Stimulated activated CD8-positive, alpha-beta memory T cell treated with anti-CD3 and anti-CD28 coated beads, Interleukin-15, amount 100 ng/mL, for 24 hours (primary cell): ENCODE measurements at places on chromosomes 7 and 10.

DNA sequence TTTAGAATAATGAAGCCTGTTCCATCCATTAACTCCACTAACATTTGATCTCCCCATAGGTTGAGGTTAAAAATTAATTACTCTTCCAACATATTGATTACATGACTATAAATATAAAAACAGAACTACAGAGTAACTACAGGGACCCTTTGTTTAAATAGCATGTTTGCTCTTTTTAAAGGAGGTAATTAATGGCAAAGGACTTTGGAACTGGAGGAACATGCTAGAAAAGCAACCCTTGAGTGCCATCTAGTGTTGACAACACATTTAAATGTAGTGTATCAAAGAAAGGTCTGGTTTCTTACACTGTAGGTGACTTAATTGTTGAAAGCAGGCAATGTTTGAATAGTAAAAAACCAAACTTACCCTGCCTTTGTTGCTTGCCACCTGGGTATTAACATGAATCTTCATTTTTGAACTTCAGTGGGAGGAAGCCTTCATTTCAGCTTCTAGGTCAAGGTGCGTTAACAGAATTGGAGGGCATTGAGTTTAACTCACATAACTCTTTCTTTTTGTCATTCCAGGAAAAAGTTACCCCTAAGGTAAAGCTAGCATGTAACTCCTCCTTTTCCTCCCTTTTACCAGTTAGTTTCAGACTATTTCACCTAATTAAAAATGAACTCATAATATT, 52.6 kb upstream of the CAPZA2 start:
- no peak for DNase-seq

DNA sequence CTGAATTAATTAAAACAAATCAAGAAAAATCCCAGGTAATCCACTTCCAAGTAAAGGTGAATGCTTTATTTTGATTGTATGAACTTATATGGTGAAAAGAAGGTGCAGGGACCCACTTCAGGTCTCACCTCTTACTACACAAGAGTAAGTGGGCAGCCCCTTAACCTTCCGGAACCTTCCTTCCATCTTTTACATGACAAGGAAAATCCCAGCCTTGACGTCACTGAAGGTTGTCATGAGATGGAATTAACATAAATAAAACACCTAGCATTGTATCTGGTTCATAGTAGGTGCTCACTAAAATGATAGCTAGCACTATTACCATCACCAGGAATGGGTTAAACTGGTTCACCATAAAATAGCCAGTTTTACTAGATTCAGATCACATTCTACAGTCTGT, 119.5 kb downstream of the ICA1 start:
- DNase-seq = no peak

DNA sequence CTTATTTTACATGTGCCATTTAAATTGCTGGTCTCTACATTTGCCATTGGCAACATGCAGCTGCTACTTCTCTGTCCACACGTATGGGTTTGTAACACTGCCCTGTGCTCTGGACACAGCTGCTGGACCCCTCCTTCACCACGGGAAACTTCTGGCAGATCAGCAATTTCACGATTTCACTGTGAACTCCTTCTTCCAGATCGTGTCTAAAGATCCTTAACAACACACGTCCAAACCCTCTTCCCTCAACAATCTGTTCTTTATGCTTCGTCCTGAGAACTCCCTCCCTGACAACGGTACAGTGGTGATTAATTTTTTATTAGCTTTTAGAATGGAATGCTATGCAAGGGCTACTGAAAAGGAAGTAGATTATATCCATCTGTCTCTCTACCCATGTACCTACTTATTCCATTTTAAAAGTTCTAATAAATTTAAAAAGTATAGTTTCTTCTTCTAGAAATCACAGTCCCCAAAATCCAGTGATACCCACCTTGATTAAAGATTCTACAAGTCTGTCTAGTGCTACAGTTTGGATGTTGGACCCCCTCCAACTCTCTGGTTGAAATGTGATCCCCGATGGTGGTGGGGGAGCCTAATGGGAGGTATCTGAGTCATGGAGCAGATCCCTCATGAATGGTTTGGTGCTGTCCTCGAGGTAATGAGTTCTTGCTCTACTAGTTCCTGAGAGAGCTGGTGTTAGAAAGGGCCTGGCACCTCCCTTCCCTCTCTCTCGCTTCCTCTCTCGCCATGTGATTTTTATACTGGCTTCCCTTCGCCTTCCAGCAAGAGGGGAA, 81.0 kb downstream of the KIAA1549 start:
- no peak for DNase-seq

GRCh38 chr10:22436526-22436892, 91.2 kb downstream of the SPAG6 start:
- DNase-seq = no peak

GRCh38 chr7:23276947-23277346, 22.2 kb upstream of the MALSU1 start:
- no peak for DNase-seq

DNA sequence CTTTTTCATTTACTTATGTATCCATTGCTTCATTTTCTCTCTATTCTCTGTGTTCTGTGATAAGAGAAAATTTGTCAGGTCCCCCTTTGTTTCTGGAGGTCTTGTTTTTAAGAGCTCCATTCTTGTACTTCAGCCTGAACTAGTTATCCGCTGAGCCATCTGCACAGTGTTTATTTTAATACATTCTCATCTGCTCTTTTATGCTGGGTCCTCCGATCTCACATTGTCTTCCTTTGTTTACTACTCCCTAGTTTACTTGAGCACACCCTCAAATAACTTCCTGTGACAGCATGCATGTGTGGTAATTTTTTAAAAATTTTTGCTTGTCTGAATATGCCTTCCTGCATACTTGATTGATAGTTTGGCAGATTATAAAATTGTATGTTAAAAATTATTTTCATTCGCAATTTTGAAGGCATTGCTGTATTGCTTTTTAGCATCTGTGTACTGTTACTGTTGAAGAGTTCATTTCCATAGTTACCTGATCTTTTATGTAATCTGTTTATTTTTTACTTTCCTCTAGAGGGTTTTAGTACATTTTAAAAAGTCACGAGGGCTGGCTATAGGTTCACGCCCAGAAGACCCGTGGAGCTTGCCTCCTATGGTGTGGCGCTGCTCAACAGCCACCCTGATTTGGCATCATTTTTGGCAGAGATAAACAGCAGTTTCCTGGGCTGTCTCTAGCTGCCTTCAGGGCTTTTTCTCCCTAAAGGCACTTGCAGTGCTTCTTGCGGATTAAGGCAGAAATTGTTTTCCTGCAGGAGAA, 31.9 kb downstream of the RSBN1L start:
- no peak for DNase-seq

DNA sequence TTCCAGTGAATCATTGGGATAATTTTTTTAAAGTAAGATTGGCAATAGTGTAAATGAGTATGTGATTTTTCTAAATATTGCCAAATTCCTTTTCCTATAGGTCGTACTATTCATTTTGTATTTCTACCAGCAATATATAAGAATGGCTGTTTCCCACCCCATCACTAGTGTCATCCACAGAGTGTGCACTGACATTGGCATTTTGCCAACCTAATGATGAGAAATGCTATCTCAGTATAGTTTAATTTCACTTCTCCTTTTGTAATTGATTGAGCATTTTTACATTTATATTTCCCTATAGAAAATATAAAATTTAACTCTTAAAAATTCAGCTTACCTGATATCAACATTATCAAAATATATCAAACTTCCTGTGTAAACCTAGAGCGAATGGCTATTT, 17.6 kb upstream of the TMEM26 start:
- DNase-seq = no peak

- no peak for DNase-seq
Measured at GRCh38 chr10:201328-201771, 66.1 kb downstream of the ZMYND11 start.
